Adrenal gland (tissue), 19 donors: ENCODE measurements at places on chromosomes 13 and 19. TPM values are rescaled to one million over a fixed set of nuclear protein-coding genes. Genes with fewer than 3 reads are reported as not detected.

Gene MYBPC2
- total RNA-seq, result not detected

Gene CNN1
- total RNA-seq, result 5.1 TPM

Gene KLK15
- total RNA-seq, result 1.6 TPM

Gene RTBDN
- not detected for total RNA-seq

Gene TMEM255B
- total RNA-seq, result 21.0 TPM
